ENCODE measurements at places on chromosomes 5 and 9. TPM values are rescaled to one million over a fixed set of nuclear protein-coding genes. Genes with fewer than 3 reads are reported as not detected.
A peak's percentile ranks its signal among the peaks of the same experiment; 100 is the strongest.

DNA sequence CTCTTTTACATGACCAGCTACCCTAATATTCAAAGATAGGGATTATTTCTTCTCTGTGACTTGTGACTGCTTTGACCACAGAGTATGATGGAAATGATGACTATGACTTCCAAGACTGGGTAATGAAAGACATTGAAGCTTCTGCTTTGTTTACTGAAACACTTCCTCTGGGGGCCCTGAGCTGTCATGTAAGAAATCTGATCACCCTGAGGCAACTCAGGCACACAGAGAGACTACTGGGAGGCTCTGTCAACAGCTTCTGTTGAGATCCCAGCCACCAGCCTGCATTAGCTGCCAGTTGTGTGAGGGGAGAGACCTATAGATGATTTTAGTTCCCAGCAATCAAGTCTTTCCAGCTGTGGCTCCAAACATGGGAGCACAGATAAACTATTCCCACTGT, 76.5 kb downstream of the KCTD16 start:
- H3K36me3 ChIP-seq: no peaks in the 10 kb centered on the region
- H3K27ac ChIP-seq: no peak overlapping the region
- H3K4me3 ChIP-seq: no peak overlapping the region
- no peaks in the 10 kb centered on the region for H3K4me1 ChIP-seq
- no peaks in the 10 kb centered on the region for H3K27me3 ChIP-seq

DNA sequence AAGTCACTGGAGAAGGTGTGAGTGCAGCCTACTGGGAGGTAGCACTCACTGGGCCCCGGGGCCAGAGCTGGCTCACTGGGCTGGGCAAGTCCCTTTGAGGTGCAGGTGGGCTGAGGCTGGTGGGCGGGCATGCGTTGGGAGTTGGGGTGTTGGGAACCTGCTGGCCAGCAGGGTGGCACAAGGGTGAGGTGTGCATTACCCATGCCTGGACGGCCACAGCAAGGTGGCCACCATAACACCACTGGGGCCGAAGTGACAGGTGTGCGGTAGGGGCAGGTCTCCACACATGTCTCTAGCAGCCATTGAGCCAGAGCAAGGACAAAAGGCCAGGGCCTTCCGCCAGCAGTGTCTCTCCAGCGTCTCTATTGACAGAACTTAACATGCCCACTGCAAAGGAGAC, 22.6 kb downstream of the PRRT1B start:
- DNase-seq: no peak
- H3K27ac ChIP-seq: no peak overlapping the region
- peaks cover 37% of the 10 kb centered on the region for H3K36me3 ChIP-seq

Gene GAPT
- total RNA-seq: not detected

GRCh38 chr9:136201609-136202453, 3.1 kb downstream of the LHX3 start:
- peaks cover under 1% of the 10 kb centered on the region for H3K4me1 ChIP-seq
- no peak overlapping the region for H3K27ac ChIP-seq
- no peak overlapping the region for H3K4me3 ChIP-seq
- H3K36me3 ChIP-seq: peaks cover 2% of the 10 kb centered on the region
- peaks cover 37% of the 10 kb centered on the region for H3K27me3 ChIP-seq
- peak; percentile 28 for DNase-seq

GRCh38 chr5:140565024-140565779, 574 bp downstream of the SLC35A4 start:
- H3K4me3 ChIP-seq: peak overlapping the region; percentile 89
- no peak for DNase-seq
- no peaks in the 10 kb centered on the region for H3K27me3 ChIP-seq

- no peak overlapping the region for H3K27ac ChIP-seq
- DNase-seq: no peak
- H3K4me3 ChIP-seq: no peak overlapping the region
- H3K4me1 ChIP-seq: no peaks in the 10 kb centered on the region
Observed at GRCh38 chr5:116507051-116507537, 67.5 kb downstream of the SEMA6A start.

- no peak overlapping the region for H3K4me3 ChIP-seq
- DNase-seq: no peak
- peak overlapping the region; percentile 89 for H3K27ac ChIP-seq
- H3K4me1 ChIP-seq: peaks cover 63% of the 10 kb centered on the region
Observed at GRCh38 chr5:135371622-135372232, 27.3 kb downstream of the MACROH2A1 start.

GRCh38 chr5:135398855-135399793, at the start of gene MACROH2A1:
TSS of gene MACROH2A1 (minus strand) at chr5:135399231. CDS start at chr5:135389093, 10,138 bp downstream.
- peaks cover 13% of the 10 kb centered on the region for H3K27me3 ChIP-seq
- peak within 1 kb of the TSS; percentile 90 for H3K27ac ChIP-seq
- peaks cover 23% of the 10 kb centered on the region for H3K36me3 ChIP-seq
- H3K4me1 ChIP-seq: peaks cover 48% of the 10 kb centered on the region
- H3K4me3 ChIP-seq: peak within 1 kb of the TSS; percentile 88

DNA sequence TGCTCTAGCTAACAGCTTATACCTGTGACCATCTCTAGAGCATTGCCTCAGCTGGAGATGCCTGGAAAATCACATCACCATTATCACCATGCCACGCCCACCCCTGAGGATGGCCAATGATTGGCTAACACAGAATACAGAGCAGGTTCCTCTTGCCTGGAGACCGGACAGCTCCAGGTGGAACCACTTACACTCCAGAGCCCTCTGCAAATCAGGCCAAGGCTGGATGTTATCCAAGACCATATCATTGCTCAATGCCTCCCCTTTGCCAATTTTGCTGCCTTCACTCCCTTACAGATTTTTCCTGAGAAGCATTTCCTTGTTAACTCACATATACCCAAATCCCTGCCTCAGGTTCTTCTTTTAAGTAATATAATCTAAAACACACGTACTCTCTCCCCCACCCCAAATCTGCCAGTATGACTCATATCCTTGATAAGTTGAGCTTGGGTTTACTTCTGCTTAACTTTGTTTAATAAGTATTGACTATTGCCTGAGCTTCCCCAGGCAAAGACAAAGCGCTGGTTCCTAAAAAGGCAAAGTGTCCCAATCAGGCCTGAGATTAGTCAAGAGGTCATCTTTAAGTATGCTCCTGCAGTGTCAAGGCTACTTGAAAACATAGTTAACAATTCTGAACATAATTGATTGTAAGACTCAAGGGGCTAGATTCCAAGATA, 309.6 kb downstream of the EPB41L4A start:
- H3K27ac ChIP-seq: no peak overlapping the region
- H3K27me3 ChIP-seq: peaks cover 2% of the 10 kb centered on the region
- DNase-seq: no peak
- H3K4me3 ChIP-seq: no peak overlapping the region
- no peaks in the 10 kb centered on the region for H3K36me3 ChIP-seq

DNA sequence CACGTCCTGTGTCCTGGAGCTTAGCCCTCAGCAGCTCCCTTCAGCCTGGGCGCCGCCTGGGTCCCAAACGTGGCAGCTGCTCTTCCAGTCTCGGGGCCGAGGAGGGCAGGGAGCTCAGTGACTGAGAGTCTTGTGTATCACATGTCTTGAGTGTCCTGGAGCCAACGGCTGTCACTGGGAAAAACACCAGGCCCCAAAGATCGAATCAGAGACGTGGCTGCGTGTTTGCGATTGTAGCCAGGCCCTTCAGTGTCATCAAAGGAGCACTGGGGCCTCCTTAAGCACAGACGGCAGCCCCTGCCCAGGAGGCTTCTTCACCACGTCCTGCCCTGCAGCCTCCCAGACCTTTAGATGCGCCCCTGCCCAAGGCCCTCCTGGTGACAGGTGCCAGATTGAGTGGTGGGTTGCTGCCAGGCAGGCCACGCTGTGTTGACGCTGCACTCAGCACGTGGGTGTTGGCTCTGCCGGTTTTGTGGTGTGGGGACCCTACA, 5.7 kb upstream of the EXOC3 start:
- H3K36me3 ChIP-seq: peaks cover 6% of the 10 kb centered on the region
- H3K4me3 ChIP-seq: no peak overlapping the region

DNA sequence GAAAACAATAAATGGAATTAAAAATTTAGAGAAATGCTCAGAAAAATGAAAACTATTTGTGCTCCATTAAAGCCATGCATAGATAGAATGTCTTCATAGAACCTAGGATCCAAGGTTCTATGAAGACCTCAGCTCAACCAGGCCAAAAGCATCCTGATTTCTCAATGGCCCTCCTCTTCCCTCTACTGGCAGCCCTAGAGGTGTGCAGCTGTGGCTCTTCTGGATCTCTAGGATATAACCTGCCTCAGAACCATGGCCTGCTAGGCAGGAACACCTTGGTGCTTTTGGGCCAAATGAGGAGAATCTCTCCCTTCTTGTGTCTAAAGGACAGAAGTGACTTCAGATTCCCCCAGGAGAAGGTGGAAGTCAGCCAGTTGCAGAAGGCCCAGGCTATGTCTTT, 15.1 kb downstream of the IFNA1 start:
- DNase-seq: peak; percentile 32
- no peak overlapping the region for H3K27ac ChIP-seq
- peaks cover 23% of the 10 kb centered on the region for H3K27me3 ChIP-seq
- no peak overlapping the region for H3K4me3 ChIP-seq
- H3K36me3 ChIP-seq: no peaks in the 10 kb centered on the region
- H3K4me1 ChIP-seq: no peaks in the 10 kb centered on the region

- H3K36me3 ChIP-seq: no peaks in the 10 kb centered on the region
- H3K4me1 ChIP-seq: no peaks in the 10 kb centered on the region
- no peaks in the 10 kb centered on the region for H3K27me3 ChIP-seq
Observed at GRCh38 chr9:125604196-125604595, 102.8 kb downstream of the MAPKAP1 start.

DNA sequence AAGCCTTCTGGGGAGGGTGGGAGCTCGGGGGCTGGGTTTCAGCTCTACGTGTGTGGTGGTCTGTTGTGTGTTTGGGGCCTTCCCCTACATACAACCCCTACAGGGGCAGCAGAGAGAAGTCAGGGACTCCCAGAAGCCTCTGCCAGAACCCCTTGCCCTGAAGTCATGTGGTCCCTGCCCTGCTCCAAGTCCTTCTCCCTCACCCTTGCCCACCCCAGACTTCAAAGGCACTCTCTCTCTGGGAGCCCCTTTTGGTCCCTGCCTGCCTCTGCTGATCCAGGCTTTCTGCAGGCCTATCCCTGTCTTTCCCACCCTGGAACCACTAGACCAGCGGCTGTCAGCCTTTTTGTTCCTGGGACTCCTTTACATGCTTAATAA, 61.1 kb upstream of the PSD2 start:
- H3K4me3 ChIP-seq: no peak overlapping the region
- no peaks in the 10 kb centered on the region for H3K27me3 ChIP-seq
- no peaks in the 10 kb centered on the region for H3K36me3 ChIP-seq
- no peak for DNase-seq

GRCh38 chr5:79488058-79488457, 25.9 kb downstream of the HOMER1 start:
- no peaks in the 10 kb centered on the region for H3K27me3 ChIP-seq
- H3K4me3 ChIP-seq: no peak overlapping the region
- DNase-seq: no peak
- no peak overlapping the region for H3K27ac ChIP-seq
- H3K4me1 ChIP-seq: no peaks in the 10 kb centered on the region
- H3K36me3 ChIP-seq: no peaks in the 10 kb centered on the region

GRCh38 chr9:88990729-88991065, 571 bp upstream of the S1PR3 start:
- no peak overlapping the region for H3K4me3 ChIP-seq
- peaks cover 26% of the 10 kb centered on the region for H3K27me3 ChIP-seq
- H3K27ac ChIP-seq: no peak overlapping the region

DNA sequence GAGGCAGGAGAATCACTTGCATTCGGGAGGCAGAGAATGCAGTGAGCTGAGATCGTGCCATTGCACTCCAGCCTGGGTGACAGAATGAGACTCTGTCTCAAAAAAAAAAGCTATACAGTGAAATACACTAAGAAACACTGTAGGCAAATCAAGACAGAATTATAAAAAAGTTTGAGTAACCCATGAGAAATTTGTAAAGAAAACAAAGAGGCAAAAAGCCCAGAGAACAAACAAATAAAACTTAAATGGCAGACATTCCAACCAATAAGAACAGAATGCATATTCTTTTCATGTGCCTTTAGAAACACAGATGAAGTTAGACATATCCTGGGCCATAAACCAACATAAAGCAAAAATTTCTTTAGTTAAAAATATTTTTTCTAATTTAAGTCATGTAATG, 30.6 kb downstream of the ZNF169 start:
- no peak overlapping the region for H3K27ac ChIP-seq
- no peaks in the 10 kb centered on the region for H3K4me1 ChIP-seq
- H3K36me3 ChIP-seq: peaks cover 36% of the 10 kb centered on the region
- no peak overlapping the region for H3K4me3 ChIP-seq
- DNase-seq: no peak

Gene NMUR2
- total RNA-seq: not detected

DNA sequence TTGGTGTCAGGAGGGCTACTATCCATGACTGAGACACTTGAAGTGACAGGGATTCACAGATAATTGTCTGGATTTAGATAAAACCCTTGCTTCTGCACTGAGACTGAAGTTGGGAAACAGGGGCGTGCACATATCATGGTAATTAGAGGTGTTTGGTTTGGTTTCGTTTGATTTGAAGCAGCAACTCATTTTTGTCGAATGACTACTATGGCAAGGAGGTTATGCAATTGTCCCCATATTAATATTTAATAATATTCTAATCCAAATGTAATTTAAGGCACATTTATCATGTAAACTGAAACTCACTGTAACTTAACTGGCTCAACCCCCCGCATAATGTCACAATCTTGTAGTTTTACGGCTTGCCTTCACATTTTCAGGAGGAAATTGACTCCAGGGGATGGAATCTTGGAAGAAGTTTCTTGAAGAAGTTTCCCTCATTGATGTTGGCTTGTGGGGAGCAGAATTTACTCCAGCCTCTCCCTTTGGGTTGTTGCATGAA, 12.5 kb downstream of the ZNF366 start:
- H3K36me3 ChIP-seq: no peaks in the 10 kb centered on the region
- H3K27me3 ChIP-seq: peaks cover 11% of the 10 kb centered on the region

DNA sequence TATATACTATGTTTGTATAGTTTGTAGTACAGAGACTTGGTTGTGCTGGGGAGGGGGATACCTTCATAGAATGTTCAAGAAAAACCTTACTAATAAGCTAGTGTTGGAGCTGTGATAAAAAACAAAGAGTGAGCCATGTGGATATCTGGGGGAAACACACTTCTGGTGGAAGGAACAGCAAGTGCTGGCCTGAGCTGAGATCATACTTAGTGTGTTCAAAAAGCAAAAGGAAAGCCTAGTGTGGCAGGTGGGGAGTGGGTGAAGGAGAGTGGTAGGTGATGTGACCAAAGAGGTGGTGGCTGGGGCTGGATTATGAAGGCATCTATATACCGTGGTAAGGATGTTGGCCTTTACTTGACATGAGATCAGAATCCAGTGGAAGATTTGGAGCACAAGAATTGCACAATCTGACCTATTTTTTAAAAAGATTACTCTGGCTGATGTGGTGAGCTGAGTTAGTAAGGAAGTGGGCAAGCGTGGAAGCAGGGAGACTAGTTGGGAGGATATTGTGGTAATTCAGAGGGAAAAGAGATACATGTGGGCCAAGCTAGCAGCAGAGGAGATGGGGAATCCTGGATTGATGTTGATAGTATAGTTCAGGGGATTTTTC, 26.6 kb downstream of the PALM2AKAP2 start:
- no peak for DNase-seq
- H3K4me1 ChIP-seq: no peaks in the 10 kb centered on the region
- H3K27ac ChIP-seq: no peak overlapping the region
- no peak overlapping the region for H3K4me3 ChIP-seq
- H3K27me3 ChIP-seq: peaks cover 15% of the 10 kb centered on the region

Gene ESM1
- not detected for total RNA-seq

- no peak for DNase-seq
- H3K4me1 ChIP-seq: no peaks in the 10 kb centered on the region
- no peak overlapping the region for H3K4me3 ChIP-seq
- no peaks in the 10 kb centered on the region for H3K36me3 ChIP-seq
- no peak overlapping the region for H3K27ac ChIP-seq
Observed at GRCh38 chr5:127297348-127298035, 6.9 kb downstream of the MEGF10 start.

Gene KCNT1
- total RNA-seq: not detected

Gene TMEM252
- not detected for total RNA-seq

GRCh38 chr5:156675395-156675794, 174.7 kb upstream of the PPP1R2B start:
- H3K27me3 ChIP-seq: peaks cover 13% of the 10 kb centered on the region
- no peak overlapping the region for H3K4me3 ChIP-seq
- DNase-seq: no peak
- no peaks in the 10 kb centered on the region for H3K4me1 ChIP-seq
- no peak overlapping the region for H3K27ac ChIP-seq
- H3K36me3 ChIP-seq: no peaks in the 10 kb centered on the region
